ENCODE measurements at places on chromosomes 1 and 21.

DNA sequence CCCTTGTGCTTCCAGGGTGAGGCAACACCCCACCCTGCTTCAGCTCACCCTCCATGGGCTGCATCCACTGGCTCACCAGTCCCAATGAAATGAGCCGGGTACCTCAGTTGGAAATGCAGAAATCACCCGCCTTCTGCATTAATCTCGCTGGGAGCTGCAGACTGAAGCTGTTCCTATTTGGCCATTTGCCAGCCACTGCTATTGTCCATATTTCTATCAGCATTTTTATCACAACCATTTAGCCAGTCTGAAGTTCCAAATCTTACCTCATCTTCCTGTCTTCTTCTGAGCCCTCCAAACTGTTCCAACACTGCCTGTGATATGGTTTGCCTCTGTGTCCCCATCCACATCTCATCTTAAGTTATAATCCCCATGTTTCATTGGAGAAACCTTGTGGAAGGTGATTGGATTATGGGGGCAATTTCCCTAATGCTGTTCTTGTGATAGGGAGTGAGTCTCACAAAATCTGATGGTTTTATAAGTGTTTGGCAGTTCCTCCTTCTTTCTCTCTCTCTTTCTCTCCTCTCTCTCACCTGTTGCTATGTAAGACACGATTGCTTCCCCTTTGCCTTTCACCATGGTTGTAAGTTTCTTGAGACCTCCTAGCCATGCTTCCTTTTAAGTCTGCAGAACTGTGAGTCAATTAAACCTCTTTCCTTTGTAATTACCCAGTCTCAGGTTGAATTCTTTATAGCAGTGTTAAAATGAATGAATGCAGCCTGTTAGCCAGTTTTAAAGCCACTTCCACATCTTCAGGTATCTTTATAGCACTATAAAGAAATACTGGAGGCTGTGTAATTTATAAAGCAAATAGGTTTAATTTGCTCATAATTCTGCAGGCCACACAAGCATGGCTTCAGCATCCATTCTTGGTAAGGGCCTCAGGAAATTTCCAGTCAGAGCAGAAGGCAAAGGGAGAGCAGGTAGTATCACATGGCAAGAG is 203.5 kb downstream of the FCRL5 start:
- no peak for DNase-seq

DNA sequence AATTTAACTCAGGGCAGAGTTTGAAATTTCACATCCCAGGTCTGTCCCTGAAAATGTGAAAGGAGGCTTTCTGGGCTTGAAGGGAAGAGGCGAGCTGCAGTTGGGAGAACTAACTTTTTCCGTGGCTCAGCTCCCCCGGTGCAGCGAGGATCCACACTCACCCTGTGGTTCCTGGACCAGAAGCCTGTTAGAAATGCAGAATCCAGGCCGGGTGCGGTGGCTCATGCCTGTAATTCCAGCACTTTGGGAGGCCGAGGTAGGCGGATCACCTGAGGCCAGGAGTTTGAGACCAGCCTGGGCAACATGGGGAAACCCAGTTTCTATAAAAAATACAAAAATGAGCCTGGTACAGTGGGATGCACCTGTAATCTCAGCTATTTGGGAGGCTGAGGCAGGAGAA is 2.9 kb upstream of the DHRS3 start:
- no peak for DNase-seq

DNA sequence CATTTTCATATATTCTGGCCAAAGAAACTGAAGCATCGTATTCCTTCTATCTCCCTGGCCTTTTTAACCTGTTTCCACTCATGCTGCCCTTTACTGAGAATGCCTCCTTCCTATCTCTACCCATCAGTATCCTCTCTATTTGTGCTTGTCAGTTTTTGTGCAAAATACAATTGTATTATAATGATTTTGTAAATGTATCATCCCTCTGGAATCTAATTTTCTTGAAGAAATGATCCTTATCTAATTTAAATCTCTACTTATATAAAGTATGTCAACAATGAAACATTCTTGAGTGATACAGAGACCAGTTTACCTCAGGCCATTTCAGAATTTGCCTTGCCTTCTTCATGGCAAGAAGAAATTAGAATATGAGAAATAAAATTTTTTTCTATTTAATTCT is 59.0 kb upstream of the TEKT2 start:
- DNase-seq = peak; percentile 1

GRCh38 chr1:89547563-89548116 is 23.0 kb downstream of the LRRC8B start:
- peak; percentile 83 for DNase-seq

DNA sequence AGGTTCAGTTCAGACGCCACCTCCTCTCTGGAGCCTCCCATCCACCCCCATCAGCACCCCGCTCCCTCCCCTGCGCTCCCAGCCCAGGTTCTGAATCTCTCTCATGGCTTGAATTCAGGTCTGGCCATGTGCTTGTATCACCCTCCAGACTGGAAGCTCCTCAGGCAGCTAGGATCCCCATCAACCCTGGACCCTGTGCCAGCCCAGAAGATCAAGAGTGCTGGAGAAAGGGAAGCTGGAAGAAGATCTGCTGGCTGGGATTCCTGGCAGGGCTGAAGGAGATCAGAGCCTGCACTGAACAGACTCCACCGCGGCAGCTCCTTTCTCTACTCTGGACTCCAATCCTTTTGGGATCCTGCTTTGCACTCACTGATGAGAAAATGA is 11.7 kb upstream of the TINAGL1 start:
- DNase-seq = no peak

- peak; percentile 92 for DNase-seq
Observed at GRCh38 chr21:46052703-46053651, 44.9 kb upstream of the COL6A2 start.

GRCh38 chr1:231187571-231187970 is 25.7 kb downstream of the TRIM67 start:
- no peak for DNase-seq

DNA sequence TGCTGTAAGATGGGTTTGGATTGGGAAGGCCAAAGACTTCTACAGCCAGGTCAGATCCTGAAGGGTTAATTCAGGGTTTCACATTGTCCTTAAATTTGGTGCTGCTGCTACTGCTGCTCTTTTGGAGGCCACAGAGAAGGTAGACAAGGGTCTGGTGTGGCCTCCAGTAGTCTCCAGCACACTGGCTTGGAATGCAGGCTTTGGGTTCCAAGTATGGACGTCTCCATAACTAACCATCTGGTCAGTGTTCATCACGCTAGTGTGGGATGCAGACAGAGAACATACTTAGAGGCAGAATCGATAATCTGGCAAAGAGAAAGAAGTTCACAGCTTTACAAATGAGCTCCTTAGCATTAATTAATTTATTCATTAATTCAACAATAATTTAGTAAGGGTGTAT is 154.1 kb downstream of the ZBTB18 start:
- peak; percentile 16 for DNase-seq

GRCh38 chr1:26278724-26279455 is 996 bp upstream of the SH3BGRL3 start:
- DNase-seq = peak; percentile 85

- no peak for DNase-seq
Observed at GRCh38 chr21:9738527-9738926, 782.9 kb upstream of the TPTE start.

GRCh38 chr1:58993403-58993802 is 209.6 kb upstream of the JUN start:
- no peak for DNase-seq

DNA sequence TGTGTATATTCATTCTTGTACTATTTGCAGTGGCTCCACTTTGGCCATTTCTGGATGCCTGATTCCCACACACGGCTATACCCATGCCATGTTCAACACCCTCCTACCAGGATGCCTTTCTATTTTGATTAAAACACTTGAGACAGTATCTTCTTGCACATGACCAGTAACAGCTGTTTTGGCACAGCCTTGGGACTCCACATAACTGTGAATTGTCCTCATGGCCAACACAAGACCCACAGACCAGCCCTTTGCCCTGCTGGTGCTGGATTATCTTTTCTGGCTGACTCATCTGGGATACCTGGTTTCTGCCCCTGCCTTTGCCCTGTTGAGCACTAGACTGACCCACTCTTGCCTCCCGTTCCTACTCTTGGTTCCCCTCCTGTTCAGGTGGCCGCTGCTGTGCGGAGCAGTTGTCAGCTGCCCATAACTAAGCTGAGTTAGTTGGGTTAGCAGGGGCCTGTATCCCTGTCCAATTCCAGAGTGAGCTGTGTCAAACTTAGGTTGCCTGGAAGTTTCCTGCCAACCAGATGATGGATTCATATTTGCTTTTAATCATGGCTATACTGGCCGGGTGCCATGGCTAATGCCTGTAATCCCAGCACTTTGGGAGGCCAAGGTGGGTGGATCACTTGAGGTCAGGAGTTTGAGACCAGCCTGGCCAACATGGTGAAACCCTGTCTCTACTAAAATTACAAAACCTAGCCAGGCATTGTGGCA is 10.8 kb upstream of the EYA3 start:
- no peak for DNase-seq

DNA sequence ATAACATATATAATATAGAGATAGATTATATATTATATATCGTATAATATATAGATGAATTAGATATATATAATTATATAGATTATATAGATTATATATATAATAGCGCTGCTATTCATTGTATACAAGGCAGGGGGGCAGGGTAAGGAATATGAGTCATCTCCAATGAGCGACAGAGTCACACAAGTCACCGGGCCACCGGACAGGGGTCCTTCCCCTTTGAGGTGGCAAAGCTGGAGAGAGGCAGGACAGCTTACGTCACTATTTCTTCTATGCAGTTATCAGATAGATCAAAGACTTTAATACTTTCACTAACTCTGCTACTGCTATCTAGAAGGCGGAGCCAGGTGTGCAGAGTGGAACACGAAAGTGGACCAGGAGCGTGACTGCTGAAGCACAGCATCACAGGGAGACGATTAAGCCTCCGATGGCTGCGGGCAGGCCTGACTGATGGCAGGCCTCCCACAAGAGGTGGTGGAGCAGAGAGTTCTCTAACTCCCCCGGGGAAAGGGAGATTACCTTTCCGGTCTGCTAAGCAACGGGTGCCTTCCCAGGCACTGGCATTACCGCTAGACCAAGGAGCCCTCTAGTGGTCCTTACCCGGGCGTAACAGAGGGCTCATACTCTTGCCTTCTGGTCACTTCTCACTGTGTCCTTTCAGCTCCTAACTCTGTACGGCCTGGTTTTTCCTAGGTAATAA is 2154.7 kb downstream of the MRPL39 start:
- DNase-seq = peak; percentile 0

DNA sequence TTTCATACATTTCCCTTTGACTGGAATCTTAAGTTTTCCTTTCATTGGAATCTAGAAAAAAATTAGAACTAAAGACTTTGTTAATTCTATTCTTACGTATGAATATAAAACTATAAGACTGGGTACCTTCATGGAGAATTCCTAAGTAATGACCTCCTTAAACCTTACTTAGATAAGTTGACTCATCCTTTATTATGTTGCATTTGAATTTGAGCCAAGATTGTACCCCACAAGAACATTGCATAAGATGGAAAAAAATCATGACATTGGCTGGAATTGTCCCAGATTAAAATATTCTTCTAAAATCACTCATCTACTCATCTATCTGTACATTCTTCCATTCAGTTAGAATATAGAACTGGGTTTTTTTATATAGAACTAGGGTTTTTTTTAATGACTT is 137.4 kb downstream of the C1orf21 start:
- DNase-seq = peak; percentile 46

GRCh38 chr1:30359539-30360220 is 363.7 kb downstream of the MATN1 start:
- no peak for DNase-seq

DNA sequence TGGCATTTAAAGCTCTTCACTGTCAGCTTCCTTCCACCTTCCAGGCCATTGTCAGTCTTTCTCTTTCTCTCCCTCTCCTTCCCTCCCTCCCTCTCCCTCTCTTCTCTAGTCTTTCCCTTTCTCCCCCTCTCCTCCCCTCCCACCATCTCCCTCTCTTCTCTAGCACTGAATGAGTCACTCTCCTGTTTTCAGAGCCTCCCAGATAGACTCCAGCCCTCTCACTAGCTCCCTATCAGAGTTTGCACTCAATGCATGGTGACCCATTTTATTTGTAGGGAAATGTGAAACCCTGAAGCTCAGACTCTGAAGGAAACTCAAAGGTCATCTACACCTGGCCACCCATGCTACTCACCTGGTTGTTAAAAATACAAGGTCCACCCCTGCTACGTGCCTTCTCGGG is 4.4 kb upstream of the MATN1 start:
- peak; percentile 83 for DNase-seq

DNA sequence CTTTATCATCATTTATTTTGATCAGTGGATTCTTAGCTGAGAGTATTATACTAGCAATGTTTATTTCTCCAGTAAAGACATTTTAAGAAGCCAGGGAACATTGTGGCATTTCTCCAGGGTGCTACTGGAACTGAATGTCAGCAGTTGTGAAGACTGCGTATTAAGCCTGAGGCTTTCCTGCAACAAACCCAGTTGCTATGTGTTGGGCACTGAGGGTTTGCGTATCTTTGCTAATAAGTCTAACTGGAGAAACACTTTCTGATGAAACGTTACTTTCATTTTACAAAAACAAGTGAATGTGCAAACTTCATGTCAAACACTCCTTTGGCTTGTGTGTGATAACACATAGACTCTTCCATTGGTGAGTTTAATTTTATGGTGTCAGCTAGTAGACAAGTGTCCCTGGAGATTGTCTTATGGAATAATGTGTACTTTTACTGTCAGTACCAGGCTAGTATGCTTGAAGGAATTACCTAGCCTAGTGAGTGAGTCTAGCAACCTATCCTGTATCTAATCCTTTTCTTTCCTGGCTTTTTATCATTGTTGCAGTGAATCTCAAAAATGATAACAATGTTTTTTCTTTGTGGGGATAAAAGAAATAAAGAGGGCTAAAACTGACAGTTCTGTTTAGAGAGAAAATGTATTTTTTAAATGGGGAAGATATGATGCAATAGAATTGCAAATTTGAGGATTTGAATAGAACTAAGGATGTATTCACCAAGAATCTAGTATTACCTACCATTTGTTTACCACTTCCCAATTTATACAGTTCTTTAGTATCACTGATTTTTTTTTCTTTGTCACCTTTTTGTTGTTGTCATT is 70.1 kb downstream of the MTR start:
- no peak for DNase-seq

GRCh38 chr1:226604560-226605317 is 56.2 kb downstream of the STUM start:
- peak; percentile 42 for DNase-seq

DNA sequence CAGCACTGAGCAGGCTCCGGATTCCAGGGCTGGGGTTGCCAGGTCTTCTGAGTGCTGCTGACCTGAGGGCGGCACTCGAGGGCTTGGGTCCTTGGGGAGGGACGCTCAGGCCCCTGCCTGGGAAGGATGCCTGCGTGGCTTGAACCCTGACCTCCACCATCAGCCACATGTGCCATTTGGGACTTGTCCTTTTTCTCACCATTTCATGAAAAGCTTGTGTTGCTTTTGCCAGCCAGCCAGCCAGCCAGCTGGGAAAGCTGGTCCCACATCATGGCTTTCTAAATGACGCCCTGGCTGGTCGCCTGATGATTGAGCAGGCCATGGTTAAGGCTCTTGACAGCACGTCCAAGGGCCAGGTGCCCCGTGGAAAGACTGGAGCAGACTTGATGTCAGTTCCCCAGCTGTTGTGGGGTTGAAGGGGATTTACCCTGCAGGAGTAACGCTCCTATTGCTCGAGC is 168.7 kb downstream of the CAMTA1 start:
- DNase-seq = no peak

GRCh38 chr1:114669562-114670082 is at the start of gene DENND2C:
TSS of gene DENND2C (minus strand) at chr1:114670049. CDS start at chr1:114625984, 44,065 bp downstream.
- DNase-seq = no peak
